HAP-1 (cell line): ENCODE measurements at places on chromosomes 1 and 21.

DNA sequence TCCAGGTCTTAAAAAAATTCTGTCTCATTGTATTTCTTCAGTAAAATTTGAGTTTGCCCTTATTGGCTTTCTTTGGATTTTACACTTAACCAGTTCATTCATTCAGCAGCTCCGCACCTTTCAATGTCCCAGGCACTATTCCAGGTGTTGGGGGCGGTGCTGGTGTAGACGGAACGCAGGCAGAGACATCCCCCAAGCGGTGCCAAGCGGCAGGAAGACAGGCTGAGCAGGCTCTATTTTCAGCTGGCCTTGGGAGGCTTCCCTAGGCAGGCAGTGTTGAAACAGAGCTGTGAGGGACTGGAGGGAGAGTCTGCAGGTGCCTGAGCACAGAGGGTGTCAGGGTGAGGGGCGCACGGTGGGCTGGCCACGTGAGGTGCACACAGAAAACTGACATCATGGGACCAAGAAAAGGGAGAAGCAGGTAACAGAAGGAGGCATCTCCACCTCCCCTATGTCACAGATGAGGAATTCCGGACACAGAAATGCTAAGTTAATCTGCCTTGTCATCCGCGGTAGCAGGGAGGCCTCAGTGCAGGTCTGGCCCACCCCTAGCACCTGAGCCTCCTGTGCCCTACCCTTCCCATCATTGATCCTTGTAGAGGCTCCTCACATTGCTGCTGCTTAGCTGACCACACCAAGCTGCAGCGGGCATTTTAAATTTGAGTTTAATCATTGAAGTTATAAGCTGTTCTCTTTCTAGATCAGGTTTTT, 40.8 kb downstream of the SLC37A1 start:
- DNase-seq = no peak

DNA sequence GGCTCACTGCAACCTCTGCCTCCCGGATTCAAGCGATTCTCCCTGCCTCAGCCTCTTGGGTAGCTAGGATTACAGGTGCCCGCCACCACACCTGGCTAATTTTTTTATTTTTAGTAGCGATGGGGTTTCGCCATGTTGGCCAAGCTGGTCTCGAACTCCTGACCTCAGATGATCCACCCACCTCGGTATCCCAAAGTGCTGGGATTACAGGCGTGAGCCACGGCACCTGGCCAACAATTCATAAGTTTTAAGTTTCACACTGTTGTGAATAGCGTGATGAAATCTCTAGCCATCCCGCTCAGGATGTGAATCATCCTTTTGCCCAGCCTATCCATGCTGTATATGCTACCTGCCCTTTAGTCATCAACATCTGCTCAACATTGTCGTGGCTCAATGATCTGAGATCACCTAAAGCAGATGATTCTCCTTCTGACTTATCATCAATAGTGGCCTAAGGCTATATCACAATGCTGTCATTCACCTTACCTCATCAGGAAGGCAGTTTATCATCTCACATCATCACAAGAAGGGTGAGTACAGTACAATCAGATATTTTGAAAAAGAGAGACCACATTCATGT, 2.6 kb downstream of the PFDN2 start:
- no peak for DNase-seq

GRCh38 chr1:44821240-44821715, 13.0 kb downstream of the BTBD19 start:
- DNase-seq = no peak

- no peak for DNase-seq
Observed at GRCh38 chr21:20592463-20592862, 405.7 kb upstream of the NCAM2 start.

- no peak for DNase-seq
Observed at GRCh38 chr1:119652587-119652986, 4.5 kb upstream of the ZNF697 start.

GRCh38 chr1:200131551-200132125, 104.1 kb downstream of the NR5A2 start:
- DNase-seq = no peak

- DNase-seq = no peak
Observed at GRCh38 chr1:159902541-159902940, 2.6 kb upstream of the CFAP45 start.

- no peak for DNase-seq
Observed at GRCh38 chr1:5297886-5298239, 643.5 kb downstream of the AJAP1 start.

DNA sequence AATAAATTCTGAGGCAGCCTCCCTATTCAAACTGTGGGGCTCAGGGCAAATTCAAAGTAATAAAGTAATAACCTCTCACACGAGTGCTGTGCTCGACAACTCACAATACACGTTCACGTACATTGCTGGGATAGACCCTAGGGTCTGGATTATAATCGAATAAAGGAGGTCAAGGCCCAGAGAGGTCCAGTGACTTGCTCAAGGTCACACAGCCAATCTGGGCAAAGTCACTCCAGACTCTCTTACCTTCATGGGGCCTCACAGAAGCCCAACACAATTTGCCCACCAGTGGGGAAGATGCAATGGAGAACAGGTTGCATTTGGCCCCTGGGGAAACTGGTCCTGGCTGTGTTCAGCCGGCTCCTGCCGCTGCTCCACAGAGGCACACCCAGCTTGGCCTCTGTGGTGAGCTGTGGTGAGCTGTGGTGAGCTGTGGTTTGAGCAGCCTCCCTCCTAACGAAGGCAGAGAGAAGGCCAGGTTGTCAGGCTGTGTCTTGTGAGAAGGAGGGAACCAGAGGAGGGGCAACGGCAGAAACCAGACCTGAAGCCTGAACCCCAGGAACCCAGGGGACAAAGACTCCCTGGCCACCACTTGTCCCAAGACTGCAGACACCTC, 35.1 kb downstream of the NUAK2 start:
- no peak for DNase-seq

DNA sequence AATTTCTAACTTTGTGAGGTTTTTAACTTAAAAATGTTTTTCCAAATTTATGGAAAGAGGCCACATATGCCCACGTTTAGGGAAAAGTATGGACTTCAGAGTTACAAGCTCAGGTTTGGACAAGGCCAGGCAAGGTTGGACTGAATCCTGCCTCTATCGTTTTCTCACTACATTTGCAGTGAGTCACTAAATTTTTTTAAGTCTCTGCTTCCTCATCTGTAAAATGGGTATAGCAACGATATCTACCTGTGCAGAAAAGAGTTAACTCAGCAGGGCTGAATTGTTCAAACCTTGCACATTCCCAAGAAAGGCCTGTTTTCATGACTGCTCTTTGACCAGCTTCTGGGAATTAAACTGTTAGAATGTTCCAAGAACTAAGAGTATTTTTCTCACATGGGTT, 159.1 kb downstream of the LTN1 start:
- DNase-seq = no peak

- no peak for DNase-seq
Observed at GRCh38 chr1:53511323-53511932, 52.2 kb downstream of the DMRTB1 start.

DNA sequence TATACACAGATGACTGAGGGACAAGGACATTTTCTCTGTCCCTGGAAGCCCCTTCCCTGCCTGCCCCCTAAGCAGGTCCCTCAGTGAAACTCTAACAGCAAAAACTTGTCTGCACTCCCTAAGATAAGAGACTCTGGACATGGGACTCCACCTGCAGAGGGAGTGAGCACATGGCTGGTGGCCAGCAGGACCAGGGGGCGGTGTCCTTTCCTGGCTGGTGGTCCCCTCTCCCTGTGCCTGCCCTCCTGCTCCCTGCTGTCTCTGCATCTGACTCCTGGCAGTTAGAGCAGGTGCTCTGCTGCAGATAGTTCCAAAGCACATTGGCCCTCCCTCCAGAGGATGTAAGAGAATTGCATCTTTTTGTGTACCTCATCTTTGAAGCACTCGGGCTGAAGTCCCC, 215.5 kb downstream of the GRIK3 start:
- DNase-seq = no peak

DNA sequence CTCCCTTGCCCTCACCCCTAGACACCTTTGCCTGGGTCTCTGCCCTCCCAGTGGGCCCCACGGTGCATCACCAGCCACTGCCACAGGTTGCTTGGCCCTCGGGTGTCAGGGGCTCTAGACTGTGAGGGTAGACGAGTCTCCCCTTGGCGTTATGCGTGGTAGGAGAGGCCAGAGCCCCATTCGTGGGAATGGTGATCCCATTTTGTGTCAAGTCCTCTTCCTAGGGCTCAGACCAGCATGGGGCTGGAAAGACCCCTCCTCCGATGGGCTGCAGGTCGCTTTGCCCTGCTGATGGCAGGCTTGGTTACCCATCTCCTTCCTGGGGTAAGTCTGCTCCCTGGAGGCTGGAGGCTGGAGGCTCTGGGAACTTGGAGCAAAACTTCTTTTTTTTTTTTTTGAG, 42.4 kb downstream of the SLC30A1 start:
- DNase-seq = no peak

DNA sequence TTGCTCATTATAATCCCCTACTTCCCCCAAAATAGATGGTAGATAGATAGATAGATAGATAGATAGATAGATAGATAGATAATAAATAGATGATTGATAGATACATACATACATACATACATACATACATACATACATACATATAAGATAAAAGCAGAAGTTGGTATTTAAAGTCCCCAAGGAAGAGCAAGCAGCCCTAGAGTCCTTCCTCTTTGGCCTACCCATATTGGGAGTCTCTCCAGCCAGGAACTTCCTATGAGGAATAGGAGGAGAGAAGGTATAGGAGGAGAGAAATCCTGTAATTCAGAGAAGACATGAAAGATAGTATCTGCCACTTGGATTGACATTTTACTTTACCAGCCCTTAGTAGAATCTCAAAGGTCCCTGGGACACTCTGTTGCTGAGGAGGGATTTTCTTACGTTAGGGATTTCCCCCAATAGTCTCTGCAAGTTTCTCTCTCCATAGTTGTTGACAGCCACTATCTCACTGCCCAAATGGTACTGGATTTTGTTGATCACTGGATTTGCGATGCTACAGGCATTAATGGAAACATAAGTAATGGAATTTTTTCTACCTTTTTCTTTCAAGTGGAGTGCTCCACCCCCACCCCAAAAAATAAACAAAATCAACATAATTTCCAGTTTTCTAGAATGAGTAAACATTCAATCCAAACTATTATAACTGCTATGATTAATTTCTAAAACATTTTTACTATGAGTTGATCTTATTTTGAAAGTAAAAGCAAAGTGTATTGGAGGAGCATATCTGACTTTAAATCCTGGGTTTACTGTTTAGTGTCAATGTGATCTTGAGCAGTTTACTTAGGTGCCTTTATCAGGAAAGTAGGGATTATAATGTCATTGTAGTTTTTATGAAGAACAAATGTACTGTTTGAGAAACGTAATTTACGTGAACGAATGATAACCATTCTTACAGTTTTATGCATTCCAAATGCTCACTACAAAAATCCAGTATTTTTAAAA, 93.2 kb upstream of the TNFSF4 start:
- DNase-seq = no peak

GRCh38 chr1:99502400-99502799, 143.5 kb upstream of the PALMD start:
- no peak for DNase-seq

DNA sequence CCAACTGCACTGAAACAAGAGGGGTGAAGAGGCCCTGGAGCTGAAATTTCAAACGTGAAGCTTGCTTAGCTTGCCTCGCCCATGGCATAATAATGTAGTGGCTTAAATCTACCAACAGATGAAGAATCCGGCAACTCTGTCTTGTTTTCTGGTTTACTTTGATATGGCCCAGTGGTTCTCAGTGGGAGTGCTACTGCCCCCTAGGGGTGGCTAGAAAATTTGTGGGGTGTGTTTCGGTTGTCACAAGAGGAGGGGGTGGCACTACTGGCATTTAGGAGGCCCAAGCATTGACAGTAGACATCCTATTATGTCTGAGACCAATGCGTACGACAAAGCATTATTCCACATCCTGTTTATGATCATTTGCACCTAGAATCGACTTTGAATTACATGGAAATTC, 51.9 kb upstream of the C8B start:
- peak; percentile 34 for DNase-seq

- no peak for DNase-seq
Observed at GRCh38 chr21:19535356-19535755, 1131.8 kb upstream of the TMPRSS15 start.

DNA sequence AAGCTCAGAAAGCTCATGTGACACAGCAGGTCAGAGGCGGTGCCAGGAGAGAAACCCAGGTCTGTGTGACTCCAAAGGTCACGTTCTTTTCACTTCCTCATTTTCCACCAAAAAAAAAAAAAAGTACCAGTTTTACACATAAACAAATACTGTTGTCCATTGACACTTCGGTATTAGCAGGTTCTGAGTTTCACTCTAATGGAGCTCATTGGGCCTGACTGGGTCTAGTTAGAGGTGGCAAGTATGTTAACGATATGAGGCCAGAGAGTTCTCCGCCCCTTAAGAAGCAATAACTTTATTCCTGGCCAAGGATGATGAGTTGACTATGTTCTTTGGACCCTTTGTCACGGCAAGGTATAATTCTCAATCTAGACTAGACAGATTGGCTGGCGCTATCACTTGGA, 30.0 kb upstream of the SDE2 start:
- no peak for DNase-seq

- no peak for DNase-seq
Observed at GRCh38 chr1:201673093-201673492, 134.2 kb downstream of the NAV1 start.

- no peak for DNase-seq
Observed at GRCh38 chr21:37193676-37194075, 73.5 kb downstream of the VPS26C start.

GRCh38 chr1:62159940-62160348, 34.7 kb upstream of the L1TD1 start:
- no peak for DNase-seq

DNA sequence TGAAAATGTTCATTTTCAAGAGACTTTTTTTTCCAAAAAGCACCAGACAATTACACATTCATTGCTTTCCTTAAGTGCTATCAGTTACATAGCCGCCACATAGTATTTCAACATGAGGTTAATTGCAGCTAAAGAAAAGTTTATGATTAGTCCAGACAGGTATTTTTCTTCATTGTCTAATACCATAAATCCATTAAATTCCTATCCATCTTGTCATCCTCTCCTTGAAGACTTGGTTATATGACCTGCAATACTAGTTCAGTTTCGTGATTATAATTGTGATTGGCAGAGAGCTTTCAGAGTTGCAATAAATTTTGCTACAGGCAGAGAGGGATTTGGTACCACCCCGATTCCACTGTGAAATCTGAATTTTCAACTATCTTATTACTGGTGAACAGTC, 437.7 kb downstream of the GPATCH2 start:
- DNase-seq = no peak

DNA sequence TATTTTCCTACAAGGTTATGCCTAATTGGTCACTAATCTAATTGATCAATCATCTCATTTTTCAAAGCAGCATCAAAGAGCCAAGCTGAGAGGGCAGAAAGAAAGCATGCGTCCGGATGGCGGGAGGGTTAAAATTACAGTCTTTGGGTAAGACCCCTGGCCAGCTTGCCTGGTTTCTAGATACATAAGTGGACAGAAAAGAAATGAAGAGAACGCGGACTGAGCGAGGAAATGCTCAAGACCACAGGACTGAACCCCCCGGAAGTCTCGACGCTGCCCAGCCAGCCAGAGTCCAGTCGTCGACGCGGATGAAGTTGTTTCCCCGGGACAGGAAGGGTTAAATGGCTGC, 297.2 kb downstream of the OMA1 start:
- no peak for DNase-seq

- no peak for DNase-seq
Observed at GRCh38 chr1:55190109-55190508, 25.1 kb downstream of the USP24 start.
